ENCODE measurements at places on chromosomes 6 and 20. TPM values are rescaled to one million over a fixed set of nuclear protein-coding genes. Genes with fewer than 3 reads are reported as not detected.

The NUP43 gene
- total RNA-seq, result 23.2 TPM

DNA sequence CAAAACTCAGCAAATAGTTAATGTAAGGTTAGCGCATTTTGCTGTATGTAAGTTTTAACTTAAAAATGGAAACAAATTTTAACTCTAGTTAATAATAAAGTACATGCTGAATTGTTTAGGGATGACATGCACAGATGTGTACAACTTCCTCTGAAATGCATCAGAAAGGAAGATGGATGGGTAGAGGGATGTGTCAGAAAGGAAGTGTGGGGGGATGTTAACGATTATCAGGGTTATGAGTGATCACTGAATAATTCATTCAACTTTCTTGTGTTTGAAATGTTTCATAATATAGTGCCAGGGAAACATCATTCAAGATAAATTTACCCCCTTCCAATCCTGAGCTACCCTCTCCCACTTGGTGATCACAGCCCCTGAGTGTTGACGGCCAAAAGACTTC is 87.6 kb downstream of the FOXA2 start:
- DNase-seq, result no peak

DNA sequence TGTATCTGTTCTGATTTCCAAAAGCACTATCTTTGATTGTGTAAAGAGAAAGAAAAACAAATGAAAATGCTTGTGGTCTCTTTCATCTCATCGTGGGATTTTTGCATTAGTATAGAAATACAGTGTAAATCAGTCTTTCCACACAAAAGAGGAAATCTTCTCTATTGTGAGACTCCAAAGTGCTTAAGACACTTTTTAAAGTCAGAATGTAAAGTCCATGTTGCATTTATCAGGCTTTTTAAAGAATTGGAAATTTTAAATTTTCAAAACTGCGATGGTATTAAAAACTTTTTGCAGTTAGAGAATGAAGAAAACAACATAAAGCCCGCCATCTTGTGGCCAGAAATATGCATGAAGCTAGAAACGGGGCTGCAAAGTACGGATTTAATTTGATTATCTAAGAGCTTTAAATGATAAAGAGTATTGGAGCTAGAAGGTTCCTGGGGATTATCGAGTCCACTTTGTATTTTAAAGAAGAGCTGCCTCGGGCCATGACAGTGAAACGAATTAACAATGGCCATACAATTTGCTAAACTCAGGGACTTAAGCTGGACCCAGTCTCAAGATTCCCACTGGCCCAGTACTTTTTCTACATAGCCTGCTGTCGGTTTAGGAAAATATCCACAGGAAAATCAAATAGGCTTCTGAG is 339.6 kb downstream of the ARHGAP18 start:
- no peak for DNase-seq

The PRDM13 gene
- not detected for total RNA-seq

DNA sequence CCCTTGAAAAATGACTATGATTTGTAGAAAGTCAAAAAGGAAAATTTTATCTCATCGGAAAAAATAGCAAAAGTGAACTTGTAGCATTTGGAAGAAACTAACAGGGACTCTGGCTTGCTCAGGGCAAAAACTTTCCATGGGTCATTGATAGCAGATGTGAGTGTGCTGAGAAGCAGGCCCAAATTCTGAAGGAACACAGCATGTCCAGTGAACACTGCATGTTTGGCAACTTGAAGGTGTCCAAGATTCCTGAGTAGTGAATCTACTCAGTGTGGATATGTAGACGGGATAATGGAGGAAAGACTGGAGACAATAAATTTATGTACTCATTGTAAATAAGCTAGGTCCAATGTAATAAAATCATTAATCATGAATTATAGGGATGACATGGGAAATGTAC is 8.2 kb downstream of the SLC17A2 start:
- DNase-seq, result peak; percentile 13

The CABLES2 gene
- total RNA-seq, result 5.6 TPM

GRCh38 chr6:106318851-106319250 is 6.7 kb downstream of the ATG5 start:
- DNase-seq, result no peak

- no peak for DNase-seq
Measured at GRCh38 chr6:3506200-3506599, 49.4 kb upstream of the SLC22A23 start.

- DNase-seq, result no peak
Measured at GRCh38 chr20:58547623-58548475, 32.6 kb upstream of the APCDD1L start.

The PRIM2 gene
- total RNA-seq, result 4.3 TPM

The KIF13A gene
- total RNA-seq, result 48.0 TPM

The NRN1 gene
- total RNA-seq, result 18.8 TPM

The C6orf132 gene
- 1.3 TPM for total RNA-seq

The FHL5 gene
- total RNA-seq, result 11.8 TPM

The DAAM2 gene
- total RNA-seq, result 13.8 TPM

The ABCC10 gene
- total RNA-seq, result 10.9 TPM

The CYP39A1 gene
- 7.5 TPM for total RNA-seq

DNA sequence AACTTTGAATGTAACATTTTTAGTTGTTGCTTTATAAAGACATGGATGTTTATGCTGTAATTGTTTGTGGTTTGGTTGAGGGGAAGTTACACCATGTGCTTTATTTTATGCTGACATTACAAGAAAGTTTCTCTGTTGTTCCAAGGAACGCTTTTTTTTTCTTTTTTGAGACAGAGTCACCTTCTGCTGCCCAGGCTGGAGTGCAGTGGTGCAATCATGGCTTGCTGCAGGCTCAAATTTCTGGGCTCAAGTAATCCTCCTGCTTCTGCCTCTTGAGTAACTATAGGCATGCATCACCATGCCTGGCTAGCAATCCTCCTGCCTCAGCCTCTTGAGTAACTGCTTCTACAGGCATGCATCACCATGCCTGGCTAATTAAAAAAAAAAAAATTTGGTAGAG is 21.0 kb upstream of the IFNGR1 start:
- no peak for DNase-seq

GRCh38 chr6:2562721-2563451 is 187.8 kb downstream of the MYLK4 start:
- DNase-seq, result no peak

GRCh38 chr6:3750317-3751076 is 1.0 kb downstream of the PXDC1 start:
- DNase-seq, result peak; percentile 90

DNA sequence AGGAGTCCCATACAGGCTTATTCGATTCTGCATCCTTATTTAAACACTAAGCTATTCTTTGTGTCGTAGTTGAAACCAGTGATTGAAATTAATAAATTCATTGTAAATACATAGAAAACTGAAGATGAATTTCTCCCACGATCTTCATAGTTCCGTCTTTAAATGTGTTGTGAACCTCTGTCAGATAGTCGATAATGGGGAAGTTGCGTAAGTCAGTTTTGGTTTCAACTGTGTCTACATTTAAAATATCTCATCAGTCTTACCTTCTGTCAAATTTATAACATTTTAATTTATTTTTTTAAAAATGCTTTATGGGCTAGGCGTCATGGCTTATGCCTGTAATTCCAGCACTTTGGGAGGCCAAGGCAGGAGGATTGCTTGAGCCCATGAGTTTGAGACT is 12.7 kb downstream of the STX11 start:
- DNase-seq, result no peak

The GRM1 gene
- 8.3 TPM for total RNA-seq

The FOXQ1 gene
- not detected for total RNA-seq
